ENCODE measurements at places on chromosomes 4 and X.

DNA sequence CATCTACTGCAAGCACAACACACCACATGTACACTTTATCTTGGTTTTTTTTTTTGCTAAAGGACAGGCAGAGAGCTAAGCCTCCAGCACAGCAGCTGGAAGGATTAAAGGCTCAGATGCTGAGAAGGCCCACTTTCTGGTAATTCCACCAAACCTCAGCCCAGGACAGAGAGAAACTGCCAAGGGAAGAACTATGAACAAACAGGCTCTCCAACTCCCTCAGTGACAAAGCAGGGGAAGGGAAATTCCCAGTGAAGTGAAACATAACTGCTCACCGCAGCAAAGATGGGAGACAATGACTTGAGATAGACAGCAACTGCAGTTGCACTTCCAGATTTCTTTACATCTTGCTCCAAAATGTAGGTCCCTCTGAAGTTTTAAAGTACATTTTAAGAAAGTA lies 4.8 kb downstream of the PROM1 start:
- DNase-seq: peak; percentile 68

DNA sequence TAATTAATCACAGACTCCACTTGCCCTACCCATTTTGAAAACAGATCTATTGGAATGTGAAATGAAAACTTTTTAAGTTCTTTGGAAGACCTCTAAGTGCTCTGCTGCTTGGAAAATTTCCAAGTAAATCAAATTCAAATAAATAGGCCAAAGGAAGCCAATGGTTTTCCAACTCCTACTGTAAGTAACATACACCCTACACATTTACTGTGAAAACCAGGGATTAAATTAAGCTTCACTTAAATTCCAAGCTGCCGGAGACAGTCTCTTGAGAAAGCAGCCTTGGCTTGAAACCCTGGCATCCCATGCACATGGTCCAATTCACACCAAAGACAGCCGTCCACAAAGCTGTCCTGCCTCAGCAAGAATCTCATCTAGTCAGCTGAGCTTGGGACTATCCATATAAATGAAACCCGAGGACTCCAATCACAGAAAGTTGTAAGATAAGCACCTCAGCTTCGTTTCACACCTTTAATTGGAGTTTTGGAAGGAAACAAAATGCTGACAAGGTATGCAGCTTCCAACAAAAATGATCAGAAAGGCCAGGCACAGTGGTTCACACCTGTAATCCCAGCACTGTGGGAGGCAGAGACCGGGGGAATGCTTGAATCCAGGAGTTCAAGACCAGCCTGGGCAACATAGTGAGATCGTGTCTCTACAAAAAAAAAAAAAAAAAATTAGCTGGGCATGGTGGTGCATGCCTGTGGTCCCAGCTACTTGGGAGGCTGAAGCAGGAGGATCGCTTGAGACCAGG lies 88.6 kb downstream of the APBB2 start:
- no peak for DNase-seq

- DNase-seq: peak; percentile 32
Measured at GRCh38 chr4:120071192-120071795, 4.6 kb upstream of the MAD2L1 start.

GRCh38 chr4:184448821-184449220 lies 25.5 kb downstream of the IRF2 start:
- DNase-seq: peak; percentile 37

DNA sequence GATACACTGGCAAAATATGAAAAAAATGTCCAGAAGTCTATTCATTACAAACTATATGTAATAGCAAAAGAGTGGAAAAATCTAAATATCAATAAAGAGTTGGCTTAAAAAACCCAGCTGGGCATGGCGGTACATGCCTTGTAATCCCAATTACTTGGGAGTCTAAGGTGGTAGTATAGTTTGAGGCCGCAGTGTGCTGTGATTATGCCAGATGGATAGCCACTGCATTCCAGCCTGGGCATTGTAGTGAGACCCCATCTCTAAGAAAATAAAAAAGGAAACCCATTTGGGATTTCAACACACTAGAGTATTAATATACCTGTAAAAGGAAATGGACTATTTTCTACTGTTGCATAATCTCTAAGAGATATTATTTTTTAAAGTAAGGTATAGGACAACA lies 45.4 kb downstream of the AFF1 start:
- DNase-seq: no peak

GRCh38 chrX:56802921-56803849 lies 74.1 kb downstream of the NBDY start:
- no peak for DNase-seq

GRCh38 chr4:149140841-149141240 lies 674.8 kb downstream of the IQCM start:
- DNase-seq: no peak

GRCh38 chr4:65617416-65617815 lies 52.9 kb downstream of the EPHA5 start:
- no peak for DNase-seq

- no peak for DNase-seq
Measured at GRCh38 chrX:40167850-40168479, 70.2 kb upstream of the BCOR start.

- DNase-seq: no peak
Measured at GRCh38 chr4:42596918-42597317, 60.0 kb downstream of the ATP8A1 start.

DNA sequence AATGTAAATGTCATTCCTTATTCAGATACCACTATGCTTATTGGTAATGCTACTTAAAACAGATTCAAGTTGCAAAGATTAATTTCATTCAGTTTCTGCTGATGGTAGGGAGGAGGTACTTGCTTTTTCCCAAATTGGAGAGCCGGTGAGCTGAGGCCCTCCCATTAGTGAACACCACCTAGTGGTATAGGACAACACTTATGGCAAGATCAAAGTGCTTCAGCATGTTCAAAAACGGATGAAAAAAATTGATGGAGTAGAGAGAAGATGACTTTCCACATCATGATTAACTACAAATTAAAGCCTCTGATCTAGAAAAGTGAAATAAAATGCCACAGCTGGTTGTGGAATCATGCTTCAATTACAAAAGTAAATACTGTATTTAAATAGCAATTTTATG lies 112.9 kb downstream of the MBNL3 start:
- no peak for DNase-seq

DNA sequence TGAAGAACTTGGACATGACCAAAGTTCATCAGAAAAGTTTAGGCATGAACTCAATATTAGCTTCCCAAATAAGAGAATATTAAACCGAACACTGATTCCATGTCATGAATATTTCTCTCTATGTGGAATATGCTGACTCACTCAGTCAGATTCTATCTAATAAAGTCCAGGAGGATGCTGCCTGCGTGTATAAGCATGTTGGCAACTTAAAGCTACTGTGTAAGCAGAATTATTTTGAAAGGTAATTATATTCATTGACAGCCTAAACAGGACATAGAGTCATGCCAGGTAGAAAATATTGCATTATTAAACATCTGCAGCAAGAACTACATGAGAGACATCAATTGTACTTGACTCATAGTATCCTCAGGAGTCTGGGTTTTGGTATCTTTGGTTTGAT lies 367.9 kb upstream of the SPOCK3 start:
- no peak for DNase-seq

DNA sequence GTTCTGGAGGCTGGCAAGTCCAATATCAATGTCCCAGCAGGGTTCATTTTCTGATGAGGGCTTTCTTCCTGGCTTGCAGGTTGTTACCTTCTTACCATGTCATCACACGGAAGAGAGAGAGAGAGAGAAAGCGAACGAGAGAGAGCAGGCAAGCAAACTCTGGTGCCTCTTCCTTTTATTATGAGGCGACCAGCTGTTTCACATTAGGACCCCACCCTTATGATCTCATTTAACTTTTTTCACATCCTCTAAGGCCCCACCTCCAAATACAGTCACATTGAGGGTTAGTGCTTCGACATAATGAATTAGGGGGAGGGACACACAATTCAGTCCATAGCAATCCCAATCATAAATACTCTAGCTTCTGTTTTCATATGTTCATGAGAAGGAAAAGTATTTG lies 10.6 kb upstream of the GPR174 start:
- DNase-seq: no peak

- no peak for DNase-seq
Measured at GRCh38 chr4:75254745-75255144, 259.5 kb downstream of the RCHY1 start.

DNA sequence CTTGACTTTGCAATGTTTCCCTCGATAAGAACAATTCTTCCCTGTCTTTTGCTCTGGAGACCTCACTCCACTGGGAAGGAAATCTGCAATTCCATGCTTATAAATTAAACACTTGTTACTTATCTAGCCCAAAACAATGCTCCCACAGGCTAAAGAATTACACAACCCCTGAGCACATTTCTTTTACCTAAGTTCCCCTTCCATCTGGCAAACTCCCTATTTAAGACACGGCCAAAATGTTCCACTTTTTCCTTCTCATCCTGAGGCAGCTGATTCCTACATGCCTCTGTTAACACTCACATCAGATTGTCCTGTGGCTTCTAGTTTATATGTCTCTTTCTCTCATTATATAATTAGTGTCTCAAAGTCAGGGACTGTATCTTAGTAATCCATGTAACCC lies 211.7 kb downstream of the COX18 start:
- no peak for DNase-seq

DNA sequence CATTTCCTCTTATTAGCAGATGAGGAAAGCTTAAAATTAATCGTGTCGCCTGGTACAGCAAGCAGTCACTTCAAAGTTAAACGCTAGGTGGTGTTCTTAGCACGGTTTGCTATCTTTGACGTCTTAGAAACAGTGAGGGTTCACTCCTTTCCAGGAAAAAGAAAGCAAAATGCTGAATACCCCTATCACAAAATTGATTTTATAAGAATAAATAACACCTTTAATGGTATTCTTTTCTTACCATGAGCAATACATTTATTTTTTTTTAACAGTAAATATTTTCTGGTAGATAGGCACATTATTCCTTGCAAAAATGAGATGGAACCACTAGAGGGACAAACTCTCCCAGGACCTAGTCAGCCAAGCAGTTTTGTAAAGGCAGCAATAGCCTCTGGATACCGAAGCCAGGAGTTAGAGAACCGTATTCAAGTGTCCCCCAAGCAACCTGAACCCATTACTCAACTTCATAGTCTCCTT lies 153.9 kb downstream of the KDR start:
- peak; percentile 35 for DNase-seq

- DNase-seq: no peak
Measured at GRCh38 chr4:139817657-139818452, 152.2 kb downstream of the MGST2 start.
